Stimulated activated CD4-positive, alpha-beta T cell treated with anti-CD3 and anti-CD28 coated beads, Interleukin-2, amount 100 ng/mL, for 24 hours (primary cell): ENCODE measurements at places on chromosomes 5 and 9.

- DNase-seq, result peak; percentile 50
Measured at GRCh38 chr5:178590141-178590923, at the start of gene COL23A1. Gene COL23A1, minus strand, starts transcription at chr5:178590393.

- no peak for DNase-seq
Measured at GRCh38 chr9:136114610-136115009, 4.1 kb downstream of the TMEM250 start.

DNA sequence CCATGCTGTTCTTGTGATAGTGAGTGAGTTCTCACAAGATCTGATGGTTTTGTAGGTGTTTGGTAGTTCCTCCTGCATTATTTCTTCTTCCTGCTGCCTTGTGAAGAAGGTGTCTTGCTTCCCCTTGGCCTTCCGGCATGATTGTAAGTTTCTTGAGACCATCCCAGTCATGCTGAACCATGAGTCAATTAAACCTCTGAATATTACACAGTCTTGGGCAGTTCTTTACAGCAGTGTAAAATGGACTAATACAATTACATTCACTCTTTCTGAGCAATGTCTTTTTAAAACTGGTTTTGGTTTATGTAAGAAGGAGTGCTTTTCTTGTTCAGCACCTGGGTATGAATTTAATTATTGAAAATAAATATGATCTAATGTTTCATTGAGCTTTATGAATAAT lies 50.7 kb upstream of the ARRDC3 start:
- no peak for DNase-seq

DNA sequence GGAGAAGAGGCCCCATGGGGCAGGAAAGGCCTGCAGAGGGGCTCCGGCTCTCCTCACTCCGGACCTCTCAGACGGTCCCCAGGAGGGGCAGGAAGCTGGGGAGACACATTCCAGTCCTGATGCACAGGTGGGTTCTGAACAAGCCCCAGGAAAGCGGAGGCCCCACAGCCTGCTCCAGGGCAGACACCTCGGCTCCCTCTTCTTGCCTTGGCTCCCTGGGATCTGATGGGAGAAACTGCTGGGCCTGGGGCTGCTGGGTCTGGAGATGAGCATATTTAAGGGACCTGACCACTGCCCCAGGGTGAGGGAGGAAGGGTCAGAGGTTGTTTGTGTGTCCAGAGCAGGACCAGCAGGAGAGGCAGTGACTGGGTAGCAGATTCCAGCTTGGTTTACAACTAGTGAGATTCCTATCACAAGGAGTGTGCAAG lies 1.2 kb downstream of the CORO2A start:
- no peak for DNase-seq

DNA sequence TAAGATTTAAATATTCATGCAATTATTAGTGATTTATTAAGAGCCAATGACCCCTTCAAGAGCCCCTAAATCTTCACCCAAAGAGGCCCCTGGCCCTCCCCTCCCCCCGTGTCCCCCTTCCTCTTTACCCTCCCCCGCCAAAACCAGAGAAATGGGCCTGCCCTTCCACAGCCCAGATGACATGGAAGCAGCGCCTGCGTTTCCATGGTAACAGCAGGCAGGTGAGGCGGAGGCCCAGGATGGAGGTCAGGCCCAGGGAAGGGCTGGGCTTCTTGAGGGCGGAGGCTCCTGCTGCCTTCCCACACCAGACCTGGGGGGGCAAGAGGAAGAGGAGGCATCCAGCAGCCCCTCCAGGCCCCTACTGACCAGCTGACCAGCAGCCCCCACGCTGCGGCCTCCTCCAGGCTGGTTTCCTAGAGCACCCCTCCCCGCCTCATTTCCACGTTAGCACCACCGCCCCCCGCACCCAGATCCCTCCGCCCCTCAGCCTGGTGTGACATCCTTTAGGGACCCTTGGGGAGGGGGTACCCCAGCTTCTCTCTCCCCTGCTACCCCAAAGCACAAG lies 37.4 kb downstream of the UNC5A start:
- no peak for DNase-seq

DNA sequence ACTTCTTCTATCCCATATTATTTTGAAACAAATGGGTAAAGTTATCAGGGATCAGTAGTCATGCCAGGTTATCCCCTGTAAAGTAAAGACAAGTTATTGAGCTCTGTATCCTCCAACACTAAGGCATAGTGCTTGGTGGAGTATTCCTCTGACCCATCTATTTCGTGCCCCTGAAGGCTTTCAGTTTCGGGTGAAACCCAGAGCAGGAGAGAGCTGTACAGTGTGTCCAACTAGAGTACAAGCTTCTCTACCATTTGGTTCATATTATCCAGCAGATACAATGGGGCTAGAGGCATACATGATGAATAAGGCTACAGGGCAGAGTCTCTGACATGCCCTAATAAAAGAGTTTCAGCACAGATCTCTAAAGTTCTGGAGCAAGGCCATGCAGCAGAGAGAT lies 3.2 kb upstream of the SLC22A4 start:
- no peak for DNase-seq

DNA sequence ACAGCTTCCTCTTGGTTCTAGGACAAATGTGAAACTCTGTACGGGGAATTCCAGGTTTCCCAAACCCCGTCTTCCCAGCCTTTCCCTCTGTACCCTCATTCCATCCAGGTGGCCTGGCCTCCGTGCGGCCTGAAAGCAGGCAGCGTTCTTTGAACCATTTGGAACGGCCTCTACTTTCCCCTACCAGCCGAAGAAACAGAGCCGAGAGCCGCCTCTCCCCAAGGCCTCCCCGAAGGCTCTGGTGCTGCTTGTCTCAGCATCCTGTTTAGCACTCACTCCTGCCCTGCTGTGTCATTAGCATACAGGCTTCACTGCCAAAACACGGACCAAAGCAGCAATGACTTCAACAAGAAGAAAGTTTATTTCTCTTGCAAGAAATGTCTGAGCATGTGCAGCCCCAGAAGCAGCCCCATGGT lies 137.7 kb downstream of the HSD17B3 start:
- DNase-seq, result no peak

DNA sequence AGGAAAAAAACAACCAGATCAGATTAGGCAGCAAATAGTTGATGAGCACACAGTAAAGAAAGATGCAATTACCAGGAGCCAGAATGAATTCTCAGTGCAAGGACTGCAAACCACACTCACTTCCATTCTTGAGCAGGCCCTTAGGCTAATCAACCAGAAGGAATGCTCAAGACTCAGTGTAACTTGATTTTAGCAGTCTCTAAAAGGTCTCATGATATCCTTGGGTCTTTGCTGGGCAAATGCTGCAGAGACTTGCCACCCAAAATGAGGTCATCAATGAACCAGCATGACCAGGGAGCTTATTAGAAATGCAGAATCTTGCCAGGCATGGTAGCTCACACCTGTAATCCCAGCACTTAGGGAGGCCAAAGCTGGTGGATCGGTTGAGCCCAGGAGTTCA lies 20.1 kb upstream of the TMEM245 start:
- DNase-seq, result no peak

- DNase-seq, result no peak
Measured at GRCh38 chr5:115979201-115980041, 17.1 kb downstream of the LVRN start.

DNA sequence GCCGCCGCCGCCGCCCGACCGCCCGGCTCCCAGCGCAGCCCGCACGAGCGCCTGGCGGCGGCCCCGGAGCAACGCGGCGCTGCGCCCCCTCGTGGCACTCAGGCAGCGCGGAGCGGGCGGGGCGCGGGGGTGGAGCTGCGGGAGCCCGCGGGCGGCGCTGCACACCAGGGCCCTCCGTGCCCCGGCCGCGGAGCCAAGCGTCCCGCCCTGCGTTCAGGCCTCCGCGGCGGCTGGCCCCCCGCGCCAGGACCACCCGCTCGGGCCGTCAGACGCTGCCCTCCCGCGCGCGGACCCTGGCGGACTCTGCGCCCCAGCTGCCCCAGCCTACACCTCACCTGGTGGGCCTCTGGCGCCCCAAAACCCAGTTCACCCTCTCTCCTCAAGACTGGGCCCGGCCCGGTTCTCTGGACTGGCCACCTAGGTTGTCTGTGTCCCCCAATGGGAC lies at the start of gene RASGEF1C:
RASGEF1C (minus strand) TSS at position 75 of the 445 bp plus-strand sequence. CDS start 71,159 bp downstream, outside the sequence.
- peak; percentile 78 for DNase-seq

DNA sequence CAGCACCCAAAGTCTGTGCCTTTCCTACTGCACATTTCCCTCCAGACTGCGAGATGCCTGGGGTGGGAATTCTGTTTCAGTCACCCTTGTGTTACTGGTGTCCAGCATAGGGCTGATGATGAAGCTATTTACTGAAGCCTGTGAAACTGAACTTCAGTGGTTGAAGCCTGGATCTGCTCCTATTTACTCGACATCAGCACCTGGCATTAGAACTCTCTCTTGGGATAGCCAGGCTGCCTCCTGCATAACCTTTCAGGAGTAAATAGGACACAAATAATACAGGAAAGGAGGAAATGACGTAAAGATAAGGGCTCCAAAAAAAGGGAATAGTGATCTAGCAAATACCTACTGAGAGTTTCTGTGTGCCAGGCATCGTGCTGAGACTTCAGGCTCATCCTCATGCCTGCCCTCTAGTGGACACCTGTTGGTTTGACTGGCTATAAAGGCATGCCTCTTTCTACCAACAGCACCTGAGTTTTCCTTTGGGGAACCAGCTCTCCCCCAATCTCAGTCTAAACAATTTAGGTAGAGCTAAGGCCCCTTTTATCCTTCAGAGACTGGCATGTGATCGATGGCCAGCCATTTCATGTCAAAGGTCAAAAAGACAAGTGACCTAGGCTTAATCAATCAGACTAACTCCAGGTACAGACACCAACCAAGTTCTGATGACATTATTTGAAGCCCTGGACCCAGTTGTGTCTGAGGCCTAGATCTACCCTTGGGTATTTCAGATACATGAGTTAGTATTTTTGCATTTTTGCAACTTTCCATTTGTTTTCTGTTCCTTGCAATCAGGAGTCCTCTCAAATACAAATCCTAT lies 192.1 kb upstream of the TRIM32 start:
- DNase-seq, result peak; percentile 39

GRCh38 chr5:86951761-86952160 lies 315.9 kb upstream of the RASA1 start:
- no peak for DNase-seq
